ENCODE measurements at places on chromosomes 5 and 9. TPM values are rescaled to one million over a fixed set of nuclear protein-coding genes. Genes with fewer than 3 reads are reported as not detected.

DNA sequence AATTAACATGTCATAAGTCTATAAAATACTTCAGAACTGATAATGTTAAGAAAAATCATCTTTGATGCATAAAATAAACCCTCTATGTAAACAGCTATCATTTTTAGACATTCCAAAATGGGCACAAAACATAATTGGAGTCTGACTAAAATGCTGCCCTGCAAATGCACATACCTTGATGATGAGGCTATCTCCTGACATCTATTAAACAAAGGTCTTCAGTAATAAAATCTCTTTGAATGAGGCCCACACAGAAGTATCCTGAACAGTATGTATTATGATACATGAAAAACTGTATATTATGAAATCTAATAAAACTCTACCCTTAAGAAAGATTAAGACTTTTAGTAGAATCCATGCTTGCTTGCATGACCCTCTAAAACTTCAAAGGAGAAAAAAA is 66.1 kb downstream of the FBXL17 start:
- DNase-seq: no peak

DNA sequence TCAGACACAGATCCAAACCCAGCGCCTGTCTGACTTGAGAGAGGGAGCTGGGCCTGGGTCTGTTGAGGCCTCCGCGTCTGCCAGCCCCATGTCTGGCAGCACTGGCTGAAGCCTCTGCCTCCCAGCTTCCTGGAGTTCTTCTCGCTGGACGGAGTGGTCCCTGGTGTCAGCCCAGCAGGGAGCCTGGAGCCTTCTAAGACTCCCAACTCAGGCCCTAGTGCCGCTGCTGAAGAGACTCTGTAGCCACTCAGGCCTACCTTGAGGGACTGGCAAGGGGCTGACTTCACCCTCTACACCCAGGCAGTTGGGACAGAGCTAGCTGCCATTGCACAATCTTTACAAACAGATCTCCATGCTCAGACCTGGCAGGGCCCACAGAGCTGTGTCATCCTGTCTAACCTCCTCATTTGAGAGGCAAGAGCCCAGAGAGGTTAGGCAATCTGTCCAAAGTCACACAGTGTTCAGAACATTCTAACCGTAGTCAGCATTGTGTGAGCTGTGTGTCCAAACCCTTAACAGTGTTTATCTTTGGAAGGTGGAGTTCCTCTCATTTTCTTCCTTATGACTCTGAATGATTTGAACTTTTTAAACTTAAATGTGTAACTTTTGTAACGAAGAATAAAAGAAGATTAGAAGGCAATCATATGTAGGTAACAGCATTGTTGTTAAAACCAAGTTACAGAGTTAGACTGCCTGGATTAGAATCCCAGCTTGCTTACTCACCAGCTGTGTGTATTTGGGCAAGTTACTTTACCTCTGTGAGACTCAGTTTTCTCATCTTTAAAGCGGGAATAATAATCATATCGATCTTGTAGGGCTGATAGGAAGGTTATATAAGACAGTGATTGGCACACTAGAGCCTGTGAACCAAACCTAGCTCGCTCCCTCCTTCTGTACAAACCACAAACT is 4.6 kb upstream of the DUSP1 start:
- DNase-seq: no peak

- DNase-seq: peak; percentile 78
Observed at GRCh38 chr5:14186059-14186830, 43.1 kb downstream of the TRIO start.

- no peak for DNase-seq
Observed at GRCh38 chr9:83699615-83700014, 8.1 kb downstream of the UBQLN1 start.

DNA sequence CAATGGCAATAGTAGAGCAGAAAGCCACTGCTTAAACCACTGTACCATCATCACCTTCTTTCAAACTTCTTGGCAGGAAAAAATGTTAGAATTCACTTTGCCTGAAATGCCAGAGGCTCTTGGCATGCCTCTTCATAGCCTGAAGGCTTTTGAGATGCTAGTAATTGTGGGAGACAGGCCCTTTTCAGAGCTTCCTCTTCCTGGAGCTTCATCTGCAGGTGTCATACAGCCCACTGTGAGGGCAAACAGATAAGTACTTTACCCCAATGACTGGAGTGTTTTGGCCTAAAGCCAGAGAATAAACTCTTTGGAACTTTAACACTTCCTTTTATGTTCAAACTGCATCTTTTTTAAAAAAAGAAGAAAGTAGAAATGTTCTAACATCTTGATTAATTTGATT is 81.3 kb upstream of the TMEM171 start:
- peak; percentile 5 for DNase-seq

DNA sequence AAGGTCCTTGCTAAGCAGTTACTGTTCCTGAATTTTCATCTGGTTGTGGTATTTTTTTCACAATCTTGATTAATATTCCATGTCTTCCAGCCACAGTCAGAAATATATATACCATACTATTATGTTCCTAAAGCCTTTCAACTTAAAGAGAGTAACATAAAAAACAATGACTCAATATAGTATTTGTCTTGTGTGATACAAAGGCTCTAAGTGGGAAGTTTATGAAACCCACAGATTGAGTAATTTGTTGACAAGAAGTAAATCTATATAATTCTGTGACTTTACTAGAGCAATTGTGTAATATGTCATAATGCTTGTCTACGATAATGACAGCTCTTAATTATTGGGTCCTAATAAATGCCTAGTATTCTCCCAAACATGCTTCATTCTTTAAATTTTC is 509.4 kb downstream of the ISL1 start:
- no peak for DNase-seq

DNA sequence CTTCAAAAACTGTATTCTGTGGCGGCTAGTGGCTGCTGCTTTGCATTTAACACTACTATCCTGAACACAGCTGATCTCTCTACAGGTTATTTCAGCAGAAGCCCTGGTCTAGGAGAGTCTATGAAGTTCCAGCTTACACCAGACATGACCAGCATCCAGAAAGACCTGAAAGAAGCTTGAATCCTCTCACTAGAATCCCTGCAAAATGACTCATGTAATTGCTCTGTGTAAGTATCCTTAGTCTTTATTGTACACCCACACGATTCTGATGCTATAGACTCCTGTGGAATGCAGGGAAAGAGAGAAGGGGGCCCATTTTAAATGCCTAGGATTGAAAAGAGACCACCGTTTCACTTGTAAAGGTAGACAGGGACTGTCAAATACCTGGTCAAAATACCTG is 859 bp upstream of the GRIA1 start:
- no peak for DNase-seq

DNA sequence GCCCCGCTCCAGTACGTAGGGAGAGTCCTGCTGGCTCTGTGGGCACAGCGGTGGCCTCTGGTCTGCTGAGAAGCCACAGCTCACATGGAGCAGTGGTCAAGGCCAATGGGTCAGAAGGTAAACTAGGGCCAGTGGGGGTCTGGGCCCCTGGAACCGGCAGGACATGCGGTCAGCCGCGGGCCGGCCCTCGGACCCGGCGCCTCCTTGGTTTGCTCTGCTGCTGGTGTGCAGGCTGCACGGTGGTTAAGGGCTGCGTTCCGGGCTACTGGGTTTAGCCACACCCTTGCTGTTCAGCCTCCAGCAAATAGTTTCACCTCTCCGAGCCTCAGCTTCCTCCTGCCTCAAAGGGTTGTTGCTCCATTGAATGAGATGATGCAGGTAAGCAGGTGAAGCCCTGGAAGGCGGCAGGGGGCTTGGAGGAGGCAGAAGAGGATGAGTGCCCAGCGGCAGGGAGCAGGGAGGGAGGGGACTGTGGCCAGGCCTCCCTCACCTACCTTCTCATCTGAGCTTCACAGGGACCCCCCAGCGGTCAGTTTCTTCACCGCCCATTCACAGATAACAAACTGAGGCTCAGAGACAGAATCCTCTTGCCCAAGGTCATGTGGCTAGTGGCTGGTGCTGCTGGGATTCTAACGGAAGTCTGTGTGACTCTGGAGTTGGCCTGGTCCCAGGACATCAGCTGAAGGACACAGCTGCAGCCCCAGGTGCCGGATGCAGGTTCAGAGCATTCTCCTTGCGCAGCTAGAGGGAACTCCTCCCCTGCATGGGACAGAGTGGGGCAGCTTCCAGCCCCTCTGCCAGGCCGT is 3.7 kb upstream of the COL5A1 start:
- peak; percentile 82 for DNase-seq

Gene NCS1
- 12.3 TPM for total RNA-seq

Gene PCDHA2
- total RNA-seq: not detected

Gene C7
- total RNA-seq: under 0.01 TPM

Gene STKLD1
- 1.2 TPM for total RNA-seq

Gene ELAVL2
- 0.47 TPM for total RNA-seq

Gene OTULINL
- total RNA-seq: 0.56 TPM

Gene SPATA31E1
- not detected for total RNA-seq

Gene GABRA1
- total RNA-seq: not detected

Gene SAXO1
- total RNA-seq: not detected

Gene IL9
- total RNA-seq: not detected

Gene TBCA
- total RNA-seq: 74.4 TPM

Gene ZFP37
- 2.0 TPM for total RNA-seq

Gene RNF208
- total RNA-seq: 0.14 TPM

Gene LCN12
- not detected for total RNA-seq

Data from dermis blood vessel endothelial cell (primary cell).